ENCODE measurements at places on chromosomes 4 and X.

DNA sequence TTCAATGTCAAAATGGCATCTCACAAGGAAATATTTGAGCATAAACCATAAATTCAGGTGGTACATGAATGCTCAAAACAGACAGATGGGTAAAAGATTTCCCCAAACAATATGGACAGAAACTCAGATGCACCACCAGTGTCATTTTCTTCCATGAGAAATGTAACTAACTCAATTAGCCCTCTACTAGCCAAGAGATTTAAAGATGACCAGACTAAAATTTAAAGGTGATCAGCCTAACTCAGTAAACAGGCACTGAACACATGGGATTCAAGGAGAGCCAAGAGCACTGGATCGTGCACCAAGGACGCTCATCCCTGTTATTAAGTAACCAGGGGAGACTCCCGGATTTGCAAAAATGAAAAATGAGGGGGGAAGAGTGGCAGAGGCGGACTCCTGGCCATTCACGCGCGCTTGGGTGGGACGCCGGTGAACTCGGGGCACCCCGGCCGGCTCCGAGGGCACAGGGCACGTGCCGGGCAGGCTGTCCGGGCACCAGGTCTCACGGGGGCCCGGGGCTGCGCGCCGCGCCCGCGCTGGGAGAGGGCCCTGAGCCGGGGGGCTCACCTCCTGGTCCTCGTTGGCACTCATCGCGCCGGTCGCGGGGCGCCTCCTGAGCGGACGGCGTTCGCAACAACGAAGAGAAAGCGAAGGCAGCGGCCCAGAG, 490 bp downstream of the RWDD4 start:
- DNase-seq: no peak

DNA sequence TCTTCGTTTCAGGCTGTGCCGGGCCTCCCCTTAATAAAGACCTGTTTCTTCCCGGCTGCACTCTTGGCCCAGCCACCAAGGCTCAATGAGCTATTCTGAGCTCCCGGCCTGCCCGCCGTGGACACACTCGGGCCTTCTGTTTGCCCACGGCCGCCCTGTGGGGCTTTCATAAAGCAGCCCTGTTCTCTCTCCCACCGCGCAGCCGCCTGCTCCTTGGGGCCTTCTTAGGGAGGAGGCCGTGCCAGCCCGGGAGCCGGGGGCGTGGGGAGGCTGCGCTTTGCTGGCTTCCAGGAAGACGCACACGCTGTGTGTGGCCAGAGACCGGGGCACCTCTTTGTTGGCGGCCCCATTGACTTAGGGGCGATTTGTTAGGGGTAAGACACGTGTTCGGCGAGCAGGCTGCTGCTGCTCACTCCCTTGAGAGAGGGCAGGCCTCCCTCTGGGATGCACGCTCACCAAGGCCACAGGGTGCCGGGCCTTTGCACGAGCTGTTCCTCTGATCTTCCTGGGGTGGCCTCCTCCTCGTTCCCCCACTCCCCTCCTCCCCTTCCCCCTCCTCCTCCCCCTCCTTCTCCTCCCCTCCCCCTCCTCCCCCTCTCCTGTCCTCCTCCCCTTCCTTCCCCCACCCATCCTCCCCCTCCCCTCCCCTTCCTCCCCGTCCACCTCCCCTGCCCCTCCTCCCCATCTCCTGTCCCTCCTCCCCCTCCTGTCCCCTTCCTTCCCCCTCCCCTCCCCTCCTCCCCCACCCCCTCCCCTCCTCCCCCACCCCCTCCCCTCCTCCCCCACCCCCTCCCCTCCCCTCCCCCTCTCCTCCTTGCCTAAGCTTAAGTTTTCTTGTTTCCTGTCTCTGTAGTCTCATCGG, 11.3 kb downstream of the BLOC1S4 start:
- peak; percentile 51 for DNase-seq

DNA sequence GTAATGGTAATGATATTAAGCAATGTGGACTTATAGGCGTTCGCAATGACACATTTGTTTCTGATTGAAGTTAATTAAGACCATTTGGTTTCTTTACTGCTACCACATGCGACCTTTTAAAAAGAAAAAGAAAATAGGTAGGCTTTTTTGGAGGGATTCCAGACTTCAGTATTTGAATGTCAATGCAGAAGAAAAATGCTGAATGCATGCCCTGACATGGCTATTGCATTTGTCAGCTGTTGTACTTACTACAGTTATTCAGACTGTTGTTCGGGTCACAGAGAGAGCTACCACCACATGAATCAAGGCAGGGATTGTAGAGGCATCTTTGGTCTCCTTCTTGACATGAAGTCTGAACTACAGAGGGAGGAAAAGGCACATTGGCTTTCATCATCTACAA, 163.7 kb downstream of the CORIN start:
- DNase-seq: no peak

DNA sequence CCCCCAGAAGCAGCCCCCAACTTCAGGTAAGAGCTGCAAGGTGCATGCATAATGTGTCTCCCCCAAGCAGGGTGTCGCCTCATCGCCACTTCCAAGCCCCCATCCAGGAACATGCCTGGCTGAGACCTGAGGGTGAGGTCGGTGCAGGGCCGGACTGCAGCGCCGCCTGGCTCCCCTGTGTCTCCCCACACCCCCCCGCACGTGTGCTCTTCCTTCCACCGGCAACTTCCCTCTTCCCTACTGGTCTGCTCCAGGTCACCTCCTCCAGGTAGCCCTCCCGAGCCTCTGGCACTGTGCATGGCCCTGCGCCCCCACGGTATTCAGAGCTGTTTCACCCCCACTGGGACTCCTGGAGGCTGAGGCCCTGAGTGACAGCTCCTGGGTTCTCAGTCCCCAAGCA, 2.2 kb upstream of the BGN start:
- DNase-seq: no peak

Data from smooth muscle cell of the brain vasculature (primary cell).